Posterior cingulate gyrus (tissue), 11 donors: ENCODE measurements at places on chromosomes 4 and X.

DNA sequence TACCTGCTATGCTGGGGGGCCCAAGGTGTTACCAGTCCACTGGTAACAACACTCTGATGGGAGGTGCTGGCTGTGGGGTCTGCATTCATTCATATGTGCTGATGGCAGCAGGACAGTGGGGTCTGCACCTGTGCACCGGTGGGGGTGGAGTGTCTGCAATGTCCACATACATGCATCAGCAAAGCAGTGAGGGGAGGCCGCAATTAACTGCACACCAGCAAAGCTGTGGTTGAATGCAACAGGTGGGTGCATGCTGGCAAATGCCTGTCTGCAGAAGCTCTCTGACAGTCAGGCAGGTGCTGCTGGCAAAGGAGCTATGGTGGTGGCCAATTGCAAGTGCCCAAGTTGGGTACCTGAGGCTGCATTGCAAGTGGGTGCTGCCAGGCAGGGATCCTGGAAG is 426.5 kb upstream of the FMR1 start:
- no peak for DNase-seq

- no peak for DNase-seq
Measured at GRCh38 chrX:9875801-9876200, 89.6 kb downstream of the SHROOM2 start.

DNA sequence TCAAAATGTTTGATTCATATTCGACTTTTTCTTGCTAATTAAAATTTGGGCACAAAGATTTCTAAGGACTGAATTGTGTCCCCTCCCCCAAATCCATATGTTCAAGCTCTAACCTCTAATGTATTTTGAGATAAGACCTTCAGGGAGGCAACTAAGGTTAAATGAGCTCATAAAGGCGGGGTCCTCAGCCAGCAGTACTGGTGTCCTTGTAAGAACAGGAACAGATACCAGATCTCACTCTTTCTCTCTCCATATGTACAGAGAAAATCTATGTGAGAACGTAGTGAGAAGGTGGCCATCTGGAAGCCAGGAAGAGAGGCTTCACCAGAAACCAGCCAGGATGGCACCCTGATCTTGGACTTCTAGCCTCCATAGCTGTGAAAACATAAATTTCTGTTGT is 116.9 kb downstream of the VEGFC start:
- DNase-seq = no peak

GRCh38 chr4:110201502-110201901 is 3.1 kb upstream of the ELOVL6 start:
- no peak for DNase-seq

DNA sequence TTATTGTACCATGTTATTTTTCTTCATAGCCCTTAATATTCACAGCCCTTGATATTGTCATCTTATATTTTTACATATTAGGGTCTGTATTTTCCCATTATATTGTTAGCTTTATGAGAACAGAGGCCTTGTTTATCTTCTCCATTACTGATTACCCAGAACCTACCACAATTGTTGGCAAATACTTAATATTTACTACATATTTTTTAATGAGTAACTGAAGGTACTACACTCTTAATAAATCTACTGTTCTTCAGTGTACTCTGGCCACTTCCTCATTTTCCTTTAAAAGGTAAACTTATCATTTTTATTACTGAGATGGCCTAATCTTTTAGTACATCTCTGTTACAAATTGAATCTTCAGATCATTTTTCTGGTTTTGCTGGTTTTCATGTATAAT is 133.5 kb downstream of the COL4A5 start:
- DNase-seq = no peak

DNA sequence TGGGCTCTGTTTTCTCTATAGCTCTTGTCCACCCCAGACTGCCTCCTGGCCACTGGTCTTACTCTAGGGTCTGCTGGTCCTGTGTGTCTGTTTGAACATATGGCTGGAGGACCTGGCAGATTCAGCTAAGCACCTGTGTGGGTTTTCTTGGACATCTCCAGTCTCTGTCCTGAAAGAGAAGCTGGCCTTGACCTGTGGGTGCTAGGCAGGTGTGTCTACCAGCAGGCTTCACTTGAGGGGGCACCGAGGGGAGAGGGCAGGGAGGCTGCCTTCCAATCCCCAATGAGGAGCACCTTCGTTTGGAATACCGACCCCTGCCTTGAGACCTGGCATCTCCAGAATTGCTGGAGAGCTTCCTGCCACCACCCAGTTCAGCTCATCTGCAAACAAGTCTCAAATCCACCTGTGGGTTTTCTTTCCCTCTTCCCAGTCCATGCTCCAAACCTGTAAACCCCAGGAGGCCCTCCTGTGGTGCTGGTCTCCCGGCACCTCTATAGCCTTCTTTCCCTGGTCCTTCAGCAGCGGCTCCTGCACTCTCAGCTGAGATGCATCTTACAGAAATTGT is 45.2 kb downstream of the HTRA3 start:
- DNase-seq = no peak

DNA sequence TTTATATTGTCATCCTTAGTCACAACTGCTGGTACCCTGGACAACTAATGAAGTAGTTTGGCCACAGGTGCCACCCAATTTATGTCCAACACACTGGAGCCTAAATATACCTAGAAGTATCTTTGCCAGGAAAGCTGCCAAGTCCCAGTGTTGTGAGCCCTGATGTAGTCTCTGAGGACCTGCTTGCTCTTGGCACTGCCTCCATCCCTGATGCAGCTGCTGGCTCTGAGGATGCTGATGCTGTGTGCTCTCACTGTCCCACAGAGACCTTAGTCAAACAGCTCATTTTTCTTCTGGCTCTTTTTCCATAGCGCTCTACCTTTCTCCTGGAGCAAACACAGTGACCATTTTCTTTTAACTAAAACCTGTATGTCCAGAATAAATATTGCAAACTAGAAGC is 1535.4 kb upstream of the ADGRL3 start:
- no peak for DNase-seq

- DNase-seq = no peak
Measured at GRCh38 chr4:25654971-25655963, at the start of gene SLC34A2. SLC34A2 (plus strand) TSS chr4:25655851; CDS start chr4:25662501, 6,650 bp downstream.

- no peak for DNase-seq
Measured at GRCh38 chr4:123399627-123400358, 3.2 kb downstream of the SPRY1 start.

DNA sequence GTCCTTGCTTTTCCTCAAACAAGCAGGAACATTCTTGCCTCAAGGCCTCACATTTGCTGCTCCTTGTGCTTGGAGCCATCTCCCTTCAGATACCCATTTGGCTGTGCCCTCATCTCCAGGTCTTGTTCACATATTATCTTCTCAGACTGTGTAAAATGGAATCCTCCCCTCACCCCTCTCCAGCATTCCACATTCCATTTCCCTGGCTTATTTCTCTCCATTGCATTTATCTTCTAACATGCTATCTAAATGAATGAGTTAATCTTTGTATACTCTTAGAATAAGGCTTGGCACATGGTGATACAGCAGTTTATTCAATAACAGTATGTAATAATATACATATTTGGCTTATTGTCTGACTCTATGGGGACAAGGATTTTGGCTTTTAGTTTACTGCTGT is 8.8 kb upstream of the GALNT7 start:
- no peak for DNase-seq

DNA sequence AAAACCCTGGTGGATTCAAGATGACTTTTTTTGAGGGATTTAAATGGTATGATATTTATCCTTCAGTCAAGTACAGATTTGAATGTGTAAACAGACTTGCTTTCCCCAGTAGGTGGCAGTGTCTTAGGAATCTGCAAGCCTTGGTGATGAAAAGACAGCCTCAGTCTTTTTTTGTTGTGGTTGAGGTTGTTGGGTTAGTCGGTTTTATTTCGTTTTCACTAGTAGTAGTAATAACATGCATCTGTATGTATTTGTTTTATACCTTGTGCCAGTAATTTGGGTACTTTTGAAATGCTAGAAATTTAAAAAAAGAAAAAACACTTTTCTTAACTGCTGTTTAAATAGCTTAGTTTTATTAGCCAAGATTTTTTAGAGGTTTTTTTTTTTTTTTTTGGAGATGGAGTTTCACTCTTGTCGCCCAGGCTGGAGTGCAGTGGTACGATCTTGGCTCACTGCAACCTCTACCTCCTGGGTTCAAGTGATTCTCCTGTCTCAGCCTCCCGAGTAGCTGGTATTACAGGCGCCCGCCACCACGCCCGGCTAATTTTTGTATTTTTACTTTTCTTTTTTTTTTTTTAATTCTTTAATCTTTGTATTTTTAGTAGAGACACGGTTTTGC is 39.2 kb downstream of the COPS4 start:
- DNase-seq = peak; percentile 21

- no peak for DNase-seq
Measured at GRCh38 chr4:10172278-10172921, 55.8 kb upstream of the WDR1 start.

GRCh38 chr4:139603576-139604410 is 47.8 kb upstream of the SETD7 start:
- no peak for DNase-seq

- no peak for DNase-seq
Measured at GRCh38 chr4:99404595-99405287, 30.4 kb downstream of the ADH7 start.
